Hepatocyte (in vitro differentiated cells): ENCODE measurements at places on chromosomes 12 and 14. TPM values are rescaled to one million over a fixed set of nuclear protein-coding genes. Genes with fewer than 3 reads are reported as not detected.

GRCh38 chr12:119423285-119423684 lies 88.8 kb downstream of the CCDC60 start:
- no peak overlapping the region for H3K27ac ChIP-seq
- DNase-seq = no peak
- H3K36me3 ChIP-seq = no peaks in the 10 kb centered on the region
- no peaks in the 10 kb centered on the region for H3K27me3 ChIP-seq
- H3K4me1 ChIP-seq = no peaks in the 10 kb centered on the region

DNA sequence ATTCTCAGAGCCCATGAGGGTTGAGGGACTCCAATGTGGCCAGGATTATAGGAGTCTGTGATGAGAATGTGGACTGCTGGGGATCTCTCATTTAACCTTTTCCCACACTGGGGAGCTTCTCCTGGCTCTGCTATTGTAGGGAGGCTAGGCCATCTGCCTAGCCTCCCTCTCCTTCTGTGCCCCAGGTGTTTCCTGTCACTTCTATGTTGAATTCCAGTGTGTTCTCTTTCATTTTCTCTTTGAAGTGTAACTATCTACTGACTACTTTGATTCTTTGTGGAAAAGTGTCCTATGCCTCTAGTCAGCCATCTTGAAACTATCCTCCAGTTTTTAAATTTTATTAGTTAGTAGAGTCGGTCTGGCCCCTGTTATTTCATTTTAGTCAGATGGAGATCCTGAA lies 53.4 kb upstream of the ABCD2 start:
- no peak for DNase-seq
- no peaks in the 10 kb centered on the region for H3K4me1 ChIP-seq
- H3K27me3 ChIP-seq = no peaks in the 10 kb centered on the region

GRCh38 chr14:102473559-102473958 lies 36.0 kb downstream of the ANKRD9 start:
- no peaks in the 10 kb centered on the region for H3K4me1 ChIP-seq
- H3K27ac ChIP-seq = no peak overlapping the region
- no peak overlapping the region for H3K4me3 ChIP-seq
- no peak for DNase-seq
- H3K36me3 ChIP-seq = no peaks in the 10 kb centered on the region
- H3K27me3 ChIP-seq = no peaks in the 10 kb centered on the region

The LIMA1 gene
- 54.8 and 59.7 TPM in 2 replicates for polyA plus RNA-seq

DNA sequence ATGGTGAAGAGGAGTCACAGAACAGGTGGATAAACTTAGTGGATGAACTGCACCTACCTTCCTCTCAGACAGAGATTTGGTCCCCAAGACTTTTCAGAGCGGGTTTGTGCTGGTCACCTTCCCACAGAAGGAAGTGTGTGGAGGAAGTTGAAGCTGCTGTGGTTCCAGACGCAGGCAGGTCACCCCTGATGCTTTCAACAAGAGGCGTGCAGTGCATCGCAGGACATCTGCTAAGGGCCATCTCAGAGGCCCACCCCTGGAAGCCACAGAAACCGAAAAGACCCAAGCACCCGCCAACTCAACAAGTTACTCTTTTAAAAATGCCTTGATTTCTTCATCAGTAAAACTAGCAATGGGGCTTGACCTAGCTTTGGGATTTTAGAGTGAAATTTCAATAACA lies 1.0 kb upstream of the GPX2 start:
- peak overlapping the region; percentile 21 for H3K27ac ChIP-seq
- no peaks in the 10 kb centered on the region for H3K27me3 ChIP-seq
- H3K36me3 ChIP-seq = no peaks in the 10 kb centered on the region
- peaks cover 10% of the 10 kb centered on the region for H3K4me1 ChIP-seq
- H3K4me3 ChIP-seq = no peak overlapping the region

DNA sequence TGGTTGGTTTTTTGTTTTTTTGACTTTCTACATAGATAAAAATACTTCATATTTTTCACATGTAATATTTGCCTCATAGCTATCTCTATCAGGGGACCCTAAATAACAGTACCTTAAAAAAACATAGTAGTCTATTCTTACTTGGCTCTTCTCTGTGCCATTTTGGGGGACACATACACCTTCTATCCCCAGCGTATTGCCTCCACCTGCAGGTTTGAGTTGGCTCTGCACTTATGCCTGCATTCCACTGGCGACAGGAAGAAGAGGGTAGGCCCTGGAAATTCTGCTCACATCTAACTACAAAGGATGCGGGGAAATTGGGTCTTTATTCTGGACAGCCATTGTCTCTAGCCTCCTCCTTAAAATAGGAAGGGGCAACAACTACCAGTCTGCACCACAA lies 13.8 kb upstream of the IFI27L2 start:
- no peak overlapping the region for H3K4me3 ChIP-seq
- no peaks in the 10 kb centered on the region for H3K36me3 ChIP-seq

The CDH24 gene
- 18.0 and 19.8 TPM in 2 replicates for polyA plus RNA-seq

GRCh38 chr14:91889477-91890211 lies 22.3 kb upstream of the TC2N start:
- no peak overlapping the region for H3K4me3 ChIP-seq
- DNase-seq = no peak
- no peaks in the 10 kb centered on the region for H3K27me3 ChIP-seq
- no peak overlapping the region for H3K27ac ChIP-seq
- no peaks in the 10 kb centered on the region for H3K36me3 ChIP-seq

The BORCS5 gene
- 6.6 and 13.3 TPM in 2 replicates for polyA plus RNA-seq

The SIX6 gene
- not detected in 2 replicates for polyA plus RNA-seq

GRCh38 chr14:79567306-79567705 lies 644.0 kb downstream of the DIO2 start:
- no peak overlapping the region for H3K4me3 ChIP-seq
- H3K4me1 ChIP-seq = no peaks in the 10 kb centered on the region
- DNase-seq = no peak
- H3K27me3 ChIP-seq = no peaks in the 10 kb centered on the region

- H3K36me3 ChIP-seq = no peaks in the 10 kb centered on the region
- H3K27me3 ChIP-seq = no peaks in the 10 kb centered on the region
- no peak overlapping the region for H3K4me3 ChIP-seq
- DNase-seq = no peak
These were observed 9.7 kb upstream of the ANKLE2 start for GRCh38 chr12:132771126-132771838.

The HELB gene
- 1.5 and 2.3 TPM in 2 replicates for polyA plus RNA-seq

GRCh38 chr14:83133981-83134645 lies 1600.5 kb upstream of the SEL1L start:
- DNase-seq = no peak
- H3K36me3 ChIP-seq = no peaks in the 10 kb centered on the region
- H3K27me3 ChIP-seq = no peaks in the 10 kb centered on the region

DNA sequence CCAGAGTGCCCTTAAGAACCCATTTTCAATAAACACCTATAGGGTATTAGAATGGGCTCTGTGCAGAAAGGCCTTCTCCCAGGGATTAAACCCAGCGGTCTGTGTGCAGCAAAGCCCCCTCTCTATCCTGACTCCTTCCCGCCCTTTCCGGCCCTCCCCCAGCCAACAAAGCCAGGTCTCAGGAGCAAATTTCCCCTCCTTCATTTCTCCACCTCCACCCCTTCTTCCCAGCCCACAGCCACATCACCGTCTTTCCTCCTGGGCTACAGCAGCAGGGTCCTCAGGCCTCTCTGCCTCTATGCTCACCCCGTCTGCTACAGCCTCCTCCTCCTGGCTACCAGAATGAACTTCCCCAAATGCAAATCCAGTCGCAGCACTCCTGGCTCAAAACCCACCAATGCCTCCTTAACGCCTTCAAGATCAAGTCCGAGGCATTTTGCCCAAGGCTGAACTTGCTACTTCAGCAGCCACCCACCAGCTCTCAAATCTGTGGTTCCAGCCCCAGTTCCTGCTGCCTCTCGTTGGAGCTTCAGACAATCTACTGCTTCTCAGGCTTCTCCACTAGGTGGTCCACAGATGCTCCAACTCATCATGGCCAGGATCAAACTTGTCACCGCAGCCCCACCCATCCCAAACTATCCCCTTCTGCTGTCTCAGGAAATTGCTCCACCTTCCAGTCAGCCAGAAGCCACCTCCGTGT lies 134.8 kb downstream of the BCL11B start:
- H3K4me1 ChIP-seq = peaks cover 11% of the 10 kb centered on the region

GRCh38 chr14:91817566-91818325 lies 49.6 kb downstream of the TC2N start:
- no peak overlapping the region for H3K27ac ChIP-seq
- DNase-seq = no peak
- no peaks in the 10 kb centered on the region for H3K36me3 ChIP-seq
- no peak overlapping the region for H3K4me3 ChIP-seq
- H3K4me1 ChIP-seq = no peaks in the 10 kb centered on the region
- no peaks in the 10 kb centered on the region for H3K27me3 ChIP-seq

The NKX2-8 gene
- not detected in 2 replicates for polyA plus RNA-seq

DNA sequence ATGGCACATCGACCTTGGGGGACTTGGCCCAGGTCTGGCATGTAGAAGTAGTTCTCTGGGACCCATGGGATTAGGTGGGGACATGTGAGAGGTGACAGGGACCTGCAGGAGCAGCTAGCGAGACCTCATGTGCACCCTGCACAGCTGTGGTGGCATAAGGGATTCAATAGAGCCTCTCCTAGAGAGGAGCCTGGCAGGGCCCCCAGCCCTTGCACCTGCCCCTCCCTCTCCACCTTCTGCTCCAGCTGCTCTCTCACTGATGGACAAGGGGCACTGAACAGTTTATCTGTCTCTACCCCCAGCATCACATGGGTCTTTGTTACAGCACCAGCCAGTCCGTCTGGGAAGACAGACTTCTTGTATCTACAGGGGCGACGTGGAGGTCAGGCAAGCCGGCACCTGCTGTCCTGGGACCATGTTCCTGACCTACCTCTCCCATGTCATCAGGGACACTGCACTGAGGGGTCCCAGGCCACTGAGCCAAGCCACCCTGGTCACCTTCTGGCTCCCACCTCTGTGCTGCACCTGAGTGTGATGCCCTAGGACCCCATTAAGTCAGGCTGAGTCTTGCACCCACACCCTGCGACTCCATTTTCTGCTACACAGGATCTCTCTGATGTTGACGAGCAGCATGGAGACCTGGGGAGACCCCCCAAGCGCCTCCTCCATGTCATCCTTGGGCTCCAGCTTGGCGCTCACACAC lies 32.6 kb downstream of the DDX11 start:
- no peak overlapping the region for H3K4me3 ChIP-seq
- no peaks in the 10 kb centered on the region for H3K27me3 ChIP-seq
- H3K36me3 ChIP-seq = no peaks in the 10 kb centered on the region
- H3K4me1 ChIP-seq = no peaks in the 10 kb centered on the region
- H3K27ac ChIP-seq = no peak overlapping the region

DNA sequence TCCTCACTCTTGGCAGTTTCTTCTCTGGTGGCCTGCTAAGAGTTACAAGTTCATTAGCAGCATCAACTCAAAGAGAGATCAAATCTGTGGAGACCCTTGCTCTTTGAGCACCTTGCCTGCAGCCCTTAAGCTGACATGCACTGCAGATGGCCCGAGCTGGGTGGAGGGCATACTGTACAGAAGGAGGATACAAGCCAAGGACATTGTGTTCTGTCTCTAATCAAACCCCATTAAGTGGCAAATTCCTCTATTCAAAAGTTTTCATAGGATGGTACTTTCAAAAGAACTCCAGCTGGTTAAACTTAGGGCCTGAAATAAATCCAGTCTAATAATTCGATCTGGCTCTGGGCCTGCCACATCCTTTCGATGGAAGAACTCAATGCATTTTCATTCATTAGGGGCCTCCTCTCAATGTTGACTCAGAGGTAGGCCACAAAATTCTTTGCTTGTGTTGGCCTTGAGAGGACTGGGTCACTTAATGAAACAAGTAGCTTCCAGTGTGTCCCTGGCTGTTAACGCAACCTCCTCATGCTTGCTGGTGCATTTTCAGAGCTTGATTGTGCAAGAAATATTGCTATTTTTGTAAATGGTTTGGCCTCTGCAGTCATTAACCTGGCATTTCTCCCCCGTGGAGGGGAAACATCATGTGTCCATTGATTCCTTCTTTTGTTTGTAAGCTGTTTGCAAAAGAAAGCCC lies 318.2 kb downstream of the NUAK1 start:
- H3K27me3 ChIP-seq = no peaks in the 10 kb centered on the region
- no peaks in the 10 kb centered on the region for H3K4me1 ChIP-seq
- peak overlapping the region; percentile 8 for H3K27ac ChIP-seq
- H3K36me3 ChIP-seq = no peaks in the 10 kb centered on the region
- no peak for DNase-seq
- H3K4me3 ChIP-seq = no peak overlapping the region

The HCAR2 gene
- 3.7 and 5.0 TPM in 2 replicates for polyA plus RNA-seq

The SLCO1A2 gene
- 2.5 and 3.2 TPM in 2 replicates for polyA plus RNA-seq

- DNase-seq = no peak
- H3K4me3 ChIP-seq = peak overlapping the region; percentile 76
- peak overlapping the region; percentile 37 for H3K27ac ChIP-seq
- H3K36me3 ChIP-seq = no peaks in the 10 kb centered on the region
These were observed 2.3 kb downstream of the SETD1B start for GRCh38 chr12:121806009-121806545.

The CACNA2D4 gene
- 2.1 and 5.7 TPM in 2 replicates for polyA plus RNA-seq

DNA sequence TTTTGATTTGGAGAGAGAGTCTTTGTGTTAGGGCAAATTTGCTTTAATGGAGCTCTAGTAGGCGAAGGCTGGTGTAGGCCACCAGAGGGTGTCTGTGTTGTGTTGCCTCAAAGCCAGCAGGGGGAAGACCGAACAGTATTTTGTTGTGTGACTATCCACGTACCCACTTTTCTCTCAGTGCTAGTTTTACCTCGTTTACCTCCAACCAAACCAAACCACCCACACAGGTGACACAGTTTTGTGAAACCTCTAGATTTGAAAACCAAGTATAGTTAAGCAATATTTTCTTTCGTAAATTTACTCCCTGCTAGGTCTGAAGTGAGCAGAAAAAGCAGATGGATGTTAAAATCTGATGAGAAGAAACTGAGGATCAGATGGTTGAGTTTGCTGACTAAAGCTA lies 36.3 kb upstream of the NPFF start:
- peak overlapping the region; percentile 38 for H3K27ac ChIP-seq
- no peaks in the 10 kb centered on the region for H3K36me3 ChIP-seq
- peak; percentile 78 for DNase-seq
- peaks cover 7% of the 10 kb centered on the region for H3K4me1 ChIP-seq

DNA sequence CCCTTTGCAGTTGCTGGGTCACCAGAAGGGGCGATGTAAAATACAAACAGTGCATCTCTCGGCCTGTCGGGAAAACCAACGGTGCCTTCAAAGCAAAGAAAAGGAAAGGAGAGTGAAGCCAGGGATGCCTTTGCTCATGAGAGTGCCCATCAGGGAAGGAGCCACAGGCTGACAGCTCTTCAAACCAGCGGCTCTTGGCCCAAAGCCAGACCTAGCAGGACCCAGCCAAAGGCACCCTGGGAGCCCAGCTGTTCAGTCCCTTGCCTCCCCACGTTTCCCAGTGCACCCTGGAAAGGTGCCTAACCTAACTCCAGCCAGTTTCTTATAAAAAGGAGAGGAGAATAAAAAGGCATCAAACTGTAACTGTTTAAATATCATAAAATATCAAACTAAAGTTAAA lies 29.2 kb downstream of the PRMT8 start:
- DNase-seq = no peak
- peaks cover 16% of the 10 kb centered on the region for H3K4me1 ChIP-seq
